ENCODE measurements at places on chromosomes 5 and 9. TPM values are rescaled to one million over a fixed set of nuclear protein-coding genes. Genes with fewer than 3 reads are reported as not detected.

GRCh38 chr5:149799965-149800516 lies 69.9 kb downstream of the PPARGC1B start:
- no peak for DNase-seq

PCDHGB1 gene
- 1.7 TPM for total RNA-seq

GRCh38 chr5:139842321-139842720 lies 46.7 kb downstream of the PSD2 start:
- DNase-seq: no peak

DNAI1 gene
- total RNA-seq: not detected

DNA sequence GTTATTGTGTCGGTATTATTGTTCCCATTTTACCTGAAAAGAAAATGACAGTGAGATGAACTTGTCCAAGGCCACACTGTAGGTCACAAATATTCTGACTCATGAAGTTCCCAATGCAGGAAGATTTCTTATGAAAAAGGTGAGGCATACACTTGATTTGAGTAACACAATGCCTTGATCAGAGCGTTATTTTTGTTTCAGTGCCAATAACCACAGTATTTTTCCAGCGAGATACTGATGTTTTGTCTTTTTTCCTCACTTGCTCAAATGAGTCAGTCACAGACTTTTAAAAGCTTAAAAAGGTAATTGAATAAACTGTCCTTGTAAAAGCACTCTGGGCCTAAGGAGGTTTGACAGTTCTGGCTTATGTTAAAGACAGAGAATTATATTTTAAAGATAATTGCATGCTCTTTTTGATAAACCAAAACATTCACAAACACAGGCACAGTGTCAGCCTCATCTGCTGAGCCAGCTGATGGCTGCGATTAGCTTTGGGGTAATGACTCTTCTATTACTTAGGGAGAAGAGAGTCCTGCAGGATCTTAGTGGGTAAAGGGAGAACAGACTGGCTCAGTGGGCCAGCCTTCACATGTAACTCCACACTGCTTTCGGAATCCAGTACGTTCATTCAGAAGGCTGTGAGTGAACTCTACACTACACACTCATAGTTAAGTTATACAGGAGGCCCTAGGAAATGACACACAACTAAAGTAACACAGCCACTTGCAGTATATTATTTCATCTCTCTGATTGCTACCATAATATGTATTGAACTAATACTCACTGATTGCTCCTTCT lies 165.5 kb upstream of the CD180 start:
- peak; percentile 46 for DNase-seq

GRCh38 chr5:141681695-141682641 lies at the start of gene ARAP3:
Gene ARAP3 (minus strand): TSS chr5:141682230. CDS start chr5:141680486, 1,744 bp downstream.
- peak; percentile 94 for DNase-seq

GRCh38 chr5:54217826-54218503 lies 92.4 kb downstream of the ARL15 start:
- peak; percentile 85 for DNase-seq

Data from umbilical cord (tissue), 2 donors.